ENCODE measurements at places on chromosomes 4 and X. TPM values are rescaled to one million over a fixed set of nuclear protein-coding genes. Genes with fewer than 3 reads are reported as not detected.

DNA sequence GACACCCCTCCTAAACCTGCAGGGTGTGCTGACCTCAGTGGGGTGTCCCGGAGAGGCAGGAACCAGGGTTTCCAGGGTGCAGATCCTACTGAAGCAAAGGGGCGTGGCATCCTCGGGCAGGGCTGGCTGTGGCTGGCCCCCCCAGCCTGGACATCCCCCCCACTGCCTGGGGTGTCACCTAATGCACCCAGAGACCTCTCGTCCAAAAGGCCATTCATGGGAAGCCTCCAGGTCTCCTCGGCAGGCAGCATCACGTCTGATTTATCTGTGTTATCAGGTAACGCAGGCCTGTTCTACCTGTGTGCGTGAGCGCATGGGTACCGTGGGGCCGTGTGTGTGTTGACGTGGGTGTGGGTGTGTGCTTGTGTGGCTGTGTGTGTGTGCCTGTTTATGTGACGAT is 210.0 kb downstream of the SHOX start:
- no peak for DNase-seq
- peaks cover 4% of the 10 kb centered on the region for H3K4me1 ChIP-seq
- no peak overlapping the region for H3K4me3 ChIP-seq
- peaks cover 16% of the 10 kb centered on the region for H3K36me3 ChIP-seq

DNA sequence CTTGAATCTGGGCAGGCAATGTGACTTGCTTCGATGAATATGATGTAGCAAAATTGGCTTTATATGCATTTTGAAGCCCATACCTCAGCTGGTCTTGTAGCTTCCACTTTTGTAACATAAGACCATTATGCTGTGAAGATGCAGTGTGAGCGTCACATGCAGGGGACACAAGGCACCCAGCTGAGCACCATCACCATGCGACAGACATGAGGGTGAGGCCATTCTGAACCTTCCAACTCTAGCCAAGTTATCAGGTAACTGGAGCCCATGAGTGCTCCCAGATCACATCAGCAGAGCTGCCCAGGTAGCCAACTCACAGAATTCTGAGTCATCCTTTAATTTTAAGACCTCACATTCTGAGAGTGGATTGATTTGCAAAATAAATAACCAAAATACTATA is 705.9 kb downstream of the FSTL5 start:
- no peaks in the 10 kb centered on the region for H3K36me3 ChIP-seq
- peak; percentile 10 for DNase-seq
- peaks cover 6% of the 10 kb centered on the region for H3K4me1 ChIP-seq
- no peak overlapping the region for H3K27ac ChIP-seq
- H3K4me3 ChIP-seq: no peak overlapping the region
- no peaks in the 10 kb centered on the region for H3K27me3 ChIP-seq

- no peaks in the 10 kb centered on the region for H3K4me1 ChIP-seq
- no peaks in the 10 kb centered on the region for H3K27me3 ChIP-seq
- no peaks in the 10 kb centered on the region for H3K36me3 ChIP-seq
- H3K27ac ChIP-seq: no peak overlapping the region
- H3K4me3 ChIP-seq: no peak overlapping the region
Observed at GRCh38 chr4:7727749-7728148, 211.9 kb downstream of the AFAP1 start.

DNA sequence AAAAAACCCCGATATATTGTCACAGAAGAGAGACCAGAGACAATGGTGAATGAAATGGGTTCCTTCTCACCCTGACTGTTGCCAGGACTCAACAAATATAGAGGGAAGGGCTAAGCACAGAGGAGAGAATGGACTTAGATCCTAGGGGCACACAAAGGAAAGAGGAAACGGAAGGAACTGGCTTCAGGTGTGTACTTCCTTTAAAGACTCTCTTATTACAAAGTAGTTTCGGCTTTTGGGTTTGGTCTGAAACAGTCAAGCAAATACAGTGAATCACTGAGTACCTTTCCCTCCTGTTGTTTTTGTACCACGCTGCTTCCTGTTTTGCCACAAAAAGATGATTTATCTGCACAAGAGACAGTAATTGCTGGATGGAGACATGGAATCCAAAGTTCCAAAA is 46.1 kb upstream of the S100G start:
- H3K4me3 ChIP-seq: no peak overlapping the region
- H3K4me1 ChIP-seq: peaks cover 36% of the 10 kb centered on the region
- H3K27ac ChIP-seq: peak overlapping the region; percentile 91
- H3K27me3 ChIP-seq: no peaks in the 10 kb centered on the region

GRCh38 chr4:94507281-94507680 is 55.5 kb downstream of the PDLIM5 start:
- H3K4me3 ChIP-seq: no peak overlapping the region
- DNase-seq: no peak
- no peak overlapping the region for H3K27ac ChIP-seq
- H3K4me1 ChIP-seq: 0 out of 2 replicates have a peak, but pooled peaks cover 7% of the 10 kb centered on the region

GRCh38 chr4:98747393-98748091 is 89.1 kb upstream of the TSPAN5 start:
- no peaks in the 10 kb centered on the region for H3K36me3 ChIP-seq
- H3K27ac ChIP-seq: peak overlapping the region; percentile 38
- H3K4me1 ChIP-seq: peaks cover 7% of the 10 kb centered on the region
- H3K27me3 ChIP-seq: no peaks in the 10 kb centered on the region
- no peak overlapping the region for H3K4me3 ChIP-seq

DNA sequence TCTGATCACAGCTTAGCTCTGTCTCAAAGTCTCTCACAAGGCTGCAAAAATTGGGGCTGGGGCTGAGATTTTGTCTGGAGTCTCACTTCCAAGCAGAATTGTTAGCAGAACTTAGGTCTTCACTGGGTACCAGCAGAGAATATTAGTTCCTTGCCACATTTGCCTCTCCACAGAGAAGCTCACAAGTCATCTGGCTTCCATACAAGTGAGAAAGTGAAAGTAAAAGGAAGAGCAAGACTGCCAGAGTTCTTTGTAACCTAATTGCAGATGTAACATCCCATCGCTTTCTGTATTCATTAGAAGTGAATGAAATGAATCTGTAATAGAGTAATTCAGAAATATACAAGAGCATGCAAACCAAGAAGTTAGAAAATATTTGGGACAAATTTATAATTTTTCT is 624.1 kb upstream of the GNPDA2 start:
- peaks cover 32% of the 10 kb centered on the region for H3K4me1 ChIP-seq
- H3K27ac ChIP-seq: peak overlapping the region; percentile 90
- no peak for DNase-seq
- no peaks in the 10 kb centered on the region for H3K27me3 ChIP-seq

GRCh38 chr4:11209826-11210225 is 218.9 kb downstream of the HS3ST1 start:
- H3K27me3 ChIP-seq: no peaks in the 10 kb centered on the region
- H3K4me1 ChIP-seq: no peaks in the 10 kb centered on the region
- no peak for DNase-seq
- no peak overlapping the region for H3K4me3 ChIP-seq
- H3K27ac ChIP-seq: no peak overlapping the region

DNA sequence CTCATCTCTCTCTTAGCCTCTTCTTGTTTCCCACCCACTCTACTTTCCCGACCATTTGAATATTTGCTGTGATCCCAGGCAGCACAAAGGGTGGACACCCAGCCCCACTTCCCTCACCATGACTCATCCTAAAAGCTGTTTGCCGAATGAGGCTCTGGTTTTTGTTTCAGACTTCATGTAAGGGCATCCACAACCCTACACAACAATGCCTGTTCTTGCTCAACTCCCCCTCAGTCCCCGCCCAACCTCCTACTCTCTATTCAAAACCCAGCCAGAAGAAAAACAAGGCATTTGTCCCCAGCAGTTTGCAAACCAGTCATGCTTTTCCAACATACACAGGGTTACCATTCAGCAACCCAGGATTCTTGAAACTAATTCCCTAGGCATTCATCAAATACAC is 516.5 kb upstream of the CNKSR2 start:
- no peak overlapping the region for H3K4me3 ChIP-seq
- peaks cover 5% of the 10 kb centered on the region for H3K4me1 ChIP-seq
- H3K27me3 ChIP-seq: no peaks in the 10 kb centered on the region
- peaks cover 19% of the 10 kb centered on the region for H3K36me3 ChIP-seq
- DNase-seq: no peak

DNA sequence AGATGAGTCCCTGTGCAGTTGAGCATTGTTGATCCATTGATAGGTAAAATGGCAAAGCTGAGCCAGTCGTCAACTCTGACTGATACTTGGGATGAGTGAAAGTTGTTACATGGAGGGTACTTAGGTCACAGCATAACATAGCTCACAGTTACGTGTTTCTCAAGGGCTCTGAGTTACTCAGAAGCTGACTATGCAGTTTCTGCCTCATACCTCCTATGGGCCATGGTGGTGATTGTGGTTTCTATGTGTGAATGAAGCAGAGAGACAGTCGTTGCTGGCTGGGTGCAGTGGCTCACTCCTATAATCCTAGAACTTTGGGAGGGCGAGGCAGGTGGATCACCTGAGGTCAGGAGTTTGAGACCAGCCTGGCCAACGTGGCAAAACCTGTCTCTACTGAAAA is 30.8 kb downstream of the FRMPD3 start:
- no peak overlapping the region for H3K27ac ChIP-seq
- H3K4me1 ChIP-seq: peaks cover 9% of the 10 kb centered on the region
- no peaks in the 10 kb centered on the region for H3K27me3 ChIP-seq
- H3K4me3 ChIP-seq: no peak overlapping the region
- no peak for DNase-seq
- H3K36me3 ChIP-seq: no peaks in the 10 kb centered on the region

DNA sequence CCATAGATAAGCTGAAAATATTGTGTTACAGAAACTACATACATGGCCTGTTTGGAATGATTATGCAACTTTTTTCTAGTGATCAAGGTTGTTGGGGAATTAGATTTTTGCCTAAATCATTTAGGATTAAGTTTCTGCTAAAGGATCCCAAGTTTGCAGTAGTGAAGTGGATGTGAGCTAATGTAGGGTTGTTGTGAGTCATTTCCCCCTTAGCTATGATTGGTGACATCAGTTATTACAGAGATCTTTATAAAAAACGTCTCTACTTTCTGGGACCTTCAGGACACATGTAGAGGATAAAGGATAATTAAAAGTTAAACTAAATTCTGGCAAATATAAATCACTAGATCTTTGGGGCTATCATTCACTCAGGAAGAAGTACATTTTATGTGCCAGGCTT is 133.3 kb downstream of the GATB start:
- H3K27me3 ChIP-seq: no peaks in the 10 kb centered on the region
- H3K27ac ChIP-seq: no peak overlapping the region
- H3K4me3 ChIP-seq: no peak overlapping the region
- no peak for DNase-seq

GRCh38 chrX:128020701-128021100 is 31.5 kb downstream of the ACTRT1 start:
- no peak for DNase-seq
- no peak overlapping the region for H3K4me3 ChIP-seq
- H3K4me1 ChIP-seq: no peaks in the 10 kb centered on the region

- no peak for DNase-seq
- no peak overlapping the region for H3K4me3 ChIP-seq
- no peaks in the 10 kb centered on the region for H3K4me1 ChIP-seq
- H3K27ac ChIP-seq: no peak overlapping the region
Observed at GRCh38 chr4:128981377-128981776, 112.0 kb downstream of the SCLT1 start.

GRCh38 chr4:1053080-1053661 is 41.7 kb downstream of the FGFRL1 start:
- H3K4me3 ChIP-seq: no peak overlapping the region
- H3K27me3 ChIP-seq: peaks cover 47% of the 10 kb centered on the region
- H3K36me3 ChIP-seq: no peaks in the 10 kb centered on the region
- H3K4me1 ChIP-seq: peaks cover 8% of the 10 kb centered on the region
- DNase-seq: no peak
- H3K27ac ChIP-seq: no peak overlapping the region

DNA sequence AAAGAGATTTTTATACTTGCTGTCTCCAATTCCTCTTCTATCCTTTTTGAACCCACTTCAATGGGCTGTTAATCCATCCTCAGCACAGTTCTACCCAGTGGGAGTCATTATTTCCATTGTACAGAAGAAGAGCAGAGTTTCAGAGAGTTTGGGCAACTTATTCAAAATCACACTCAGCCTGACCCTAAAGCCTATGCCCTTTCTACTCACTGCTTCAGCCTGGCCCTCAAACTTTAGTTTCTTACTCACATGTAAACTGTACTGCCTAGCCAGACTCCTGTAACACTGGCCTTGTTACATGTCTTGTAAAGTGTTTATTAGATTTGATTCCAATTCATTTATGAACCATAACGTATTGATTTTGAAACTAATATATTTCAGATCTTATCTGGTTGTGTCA is 25.1 kb upstream of the USO1 start:
- no peaks in the 10 kb centered on the region for H3K27me3 ChIP-seq
- DNase-seq: no peak
- peaks cover 9% of the 10 kb centered on the region for H3K36me3 ChIP-seq

GRCh38 chrX:131277543-131278136 is 11.5 kb downstream of the IGSF1 start:
- peaks cover 14% of the 10 kb centered on the region for H3K36me3 ChIP-seq
- no peak for DNase-seq
- no peak overlapping the region for H3K27ac ChIP-seq
- peaks cover 33% of the 10 kb centered on the region for H3K4me1 ChIP-seq

DNA sequence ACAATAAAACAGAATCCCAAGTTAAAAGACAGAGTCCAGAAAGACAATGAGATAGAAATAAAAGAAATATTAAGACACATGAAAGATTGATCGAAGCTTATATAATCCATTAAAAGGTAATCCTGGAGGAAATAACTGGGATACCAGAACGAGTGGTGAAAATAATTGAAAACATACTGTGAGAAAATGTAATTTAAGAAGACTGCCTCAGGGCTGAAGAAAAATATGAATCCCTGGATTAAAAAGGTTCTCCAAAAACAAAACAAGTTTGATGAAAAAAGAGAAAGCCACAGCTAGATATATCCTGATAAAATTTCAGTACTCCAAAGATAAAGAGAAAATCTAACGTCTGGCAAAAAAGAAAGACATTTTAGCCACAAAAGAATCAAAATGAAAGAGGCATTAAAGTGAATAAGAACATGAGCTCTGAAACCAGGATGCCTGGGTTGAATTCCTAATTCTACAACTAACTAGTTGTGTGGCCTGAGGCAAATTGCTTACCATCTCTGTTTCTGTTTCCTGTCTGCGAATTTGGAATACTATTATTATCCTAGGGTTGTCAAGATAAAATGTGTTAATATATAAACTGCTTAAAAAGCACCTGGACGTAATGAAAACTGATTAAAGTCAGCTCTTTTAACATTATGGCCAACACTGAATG is 5.5 kb downstream of the DDX60L start:
- no peaks in the 10 kb centered on the region for H3K36me3 ChIP-seq
- peaks cover 9% of the 10 kb centered on the region for H3K27me3 ChIP-seq
- H3K4me3 ChIP-seq: no peak overlapping the region
- no peak overlapping the region for H3K27ac ChIP-seq
- peaks cover 37% of the 10 kb centered on the region for H3K4me1 ChIP-seq
- DNase-seq: no peak

- H3K4me3 ChIP-seq: no peak overlapping the region
- H3K27ac ChIP-seq: no peak overlapping the region
- H3K27me3 ChIP-seq: no peaks in the 10 kb centered on the region
- peaks cover 19% of the 10 kb centered on the region for H3K4me1 ChIP-seq
- DNase-seq: no peak
Observed at GRCh38 chrX:112043997-112044396, 38.6 kb downstream of the TRPC5 start.

- no peak overlapping the region for H3K27ac ChIP-seq
- H3K27me3 ChIP-seq: no peaks in the 10 kb centered on the region
- H3K4me1 ChIP-seq: peaks cover 4% of the 10 kb centered on the region
- H3K4me3 ChIP-seq: no peak overlapping the region
- DNase-seq: no peak
- no peaks in the 10 kb centered on the region for H3K36me3 ChIP-seq
Observed at GRCh38 chrX:108071578-108071977, 19.8 kb downstream of the PSMD10 start.

SHOX gene
- not detected for total RNA-seq

TIGD4 gene
- total RNA-seq: 2.0 TPM

EIF2S3 gene
- 299 TPM for total RNA-seq

DCAF16 gene
- total RNA-seq: 43.4 TPM

REPS2 gene
- 3.5 TPM for total RNA-seq

CT45A10 gene
- total RNA-seq: not detected

MAGEC3 gene
- total RNA-seq: not detected

PDLIM5 gene
- total RNA-seq: 51.5 TPM
